ENCODE measurements at places on chromosomes 6 and 20.
A peak's percentile ranks its signal among the peaks of the same experiment; 100 is the strongest.

DNA sequence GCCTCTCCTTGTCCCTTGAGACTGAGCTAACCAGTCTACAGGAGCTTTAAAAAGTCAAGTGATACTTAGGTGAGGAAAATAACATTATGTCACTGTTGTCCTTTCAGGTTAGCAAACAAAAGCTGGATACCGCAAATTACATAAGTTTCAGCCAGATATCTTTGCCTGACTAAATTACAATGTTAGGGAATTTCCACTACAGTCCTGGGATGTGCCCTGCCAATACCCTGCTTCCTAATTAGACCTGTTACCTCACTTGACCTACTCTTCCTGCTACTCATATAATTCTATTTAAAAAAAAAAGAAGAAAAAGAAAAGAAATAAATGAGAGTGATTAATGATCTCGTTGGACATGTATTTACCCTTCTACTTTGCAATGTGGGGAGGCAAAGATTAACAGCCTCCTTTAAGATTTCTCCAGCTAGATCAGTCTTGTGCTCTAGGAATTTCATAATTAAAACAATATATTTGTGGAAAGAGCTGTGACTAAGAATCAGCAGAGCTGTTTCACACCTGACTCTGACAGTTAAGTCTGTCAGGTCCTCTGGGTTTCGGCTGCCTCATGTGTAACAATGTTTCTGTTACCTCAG, 318.9 kb downstream of the HDGFL1 start:
- no peak for DNase-seq
- H3K27ac ChIP-seq = no peak overlapping the region
- no peaks in the 10 kb centered on the region for H3K4me1 ChIP-seq
- H3K36me3 ChIP-seq = no peaks in the 10 kb centered on the region
- no peak overlapping the region for H3K4me3 ChIP-seq
- no peaks in the 10 kb centered on the region for H3K27me3 ChIP-seq

DNA sequence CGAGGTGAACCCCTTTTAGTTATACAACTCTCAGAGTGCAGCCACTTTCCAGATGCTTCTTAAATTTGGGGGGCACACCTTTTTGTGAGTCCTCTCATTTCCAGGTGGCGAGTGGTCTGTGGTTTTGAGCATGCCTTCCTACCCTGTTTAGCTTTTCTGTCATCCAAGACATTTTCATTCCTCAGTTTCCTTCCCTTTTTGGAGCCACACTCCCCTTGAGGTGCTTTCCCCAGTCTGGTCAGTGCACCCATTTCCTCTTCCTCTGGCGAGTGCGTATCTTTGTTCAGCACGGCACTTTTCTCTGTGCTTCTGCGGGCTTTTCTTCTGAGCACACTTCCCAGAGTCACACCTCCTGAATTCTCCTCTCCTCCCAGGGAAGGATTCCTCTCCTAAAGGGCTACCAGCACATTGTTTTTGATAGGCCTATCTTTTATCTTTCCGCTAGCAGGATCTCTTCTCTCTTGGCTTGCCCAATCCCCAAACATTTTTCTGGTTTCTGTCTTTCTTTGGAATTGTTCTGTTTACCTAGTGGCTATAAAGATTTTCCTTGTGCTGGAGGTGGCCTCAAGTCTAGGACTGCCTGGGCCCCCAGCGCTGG, 1.4 kb downstream of the PHF20 start:
- H3K27ac ChIP-seq = peak overlapping the region; percentile 99
- DNase-seq = peak; percentile 76
- H3K4me1 ChIP-seq = peaks cover 74% of the 10 kb centered on the region
- peak overlapping the region; percentile 92 for H3K4me3 ChIP-seq

DNA sequence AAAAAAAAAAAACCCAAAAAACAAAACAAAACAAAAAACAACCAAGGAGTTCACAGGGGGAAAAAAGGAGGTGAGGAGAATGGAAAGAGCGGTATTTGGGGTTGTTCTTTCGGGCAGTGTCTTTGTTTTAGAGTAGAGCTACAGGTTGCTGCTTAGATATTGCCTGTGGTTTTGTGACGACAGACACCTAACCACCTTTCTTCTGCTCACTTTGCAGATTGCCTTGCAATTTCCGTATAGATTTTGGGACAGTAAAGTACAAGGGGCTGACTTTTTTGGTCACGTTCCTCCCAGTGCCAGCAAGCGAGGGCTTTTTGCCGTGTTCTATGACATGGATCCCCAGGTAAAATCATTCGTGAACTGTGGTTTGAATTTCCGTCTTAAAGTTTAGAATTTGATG, 50.9 kb downstream of the DEK start:
- no peak overlapping the region for H3K4me3 ChIP-seq
- H3K4me1 ChIP-seq = peaks cover 36% of the 10 kb centered on the region
- H3K36me3 ChIP-seq = peaks cover 22% of the 10 kb centered on the region
- no peak overlapping the region for H3K27ac ChIP-seq
- no peak for DNase-seq

- H3K4me1 ChIP-seq = no peaks in the 10 kb centered on the region
- no peak for DNase-seq
- no peak overlapping the region for H3K4me3 ChIP-seq
Measured at GRCh38 chr20:36784900-36785299, 11.3 kb upstream of the DSN1 start.

DNA sequence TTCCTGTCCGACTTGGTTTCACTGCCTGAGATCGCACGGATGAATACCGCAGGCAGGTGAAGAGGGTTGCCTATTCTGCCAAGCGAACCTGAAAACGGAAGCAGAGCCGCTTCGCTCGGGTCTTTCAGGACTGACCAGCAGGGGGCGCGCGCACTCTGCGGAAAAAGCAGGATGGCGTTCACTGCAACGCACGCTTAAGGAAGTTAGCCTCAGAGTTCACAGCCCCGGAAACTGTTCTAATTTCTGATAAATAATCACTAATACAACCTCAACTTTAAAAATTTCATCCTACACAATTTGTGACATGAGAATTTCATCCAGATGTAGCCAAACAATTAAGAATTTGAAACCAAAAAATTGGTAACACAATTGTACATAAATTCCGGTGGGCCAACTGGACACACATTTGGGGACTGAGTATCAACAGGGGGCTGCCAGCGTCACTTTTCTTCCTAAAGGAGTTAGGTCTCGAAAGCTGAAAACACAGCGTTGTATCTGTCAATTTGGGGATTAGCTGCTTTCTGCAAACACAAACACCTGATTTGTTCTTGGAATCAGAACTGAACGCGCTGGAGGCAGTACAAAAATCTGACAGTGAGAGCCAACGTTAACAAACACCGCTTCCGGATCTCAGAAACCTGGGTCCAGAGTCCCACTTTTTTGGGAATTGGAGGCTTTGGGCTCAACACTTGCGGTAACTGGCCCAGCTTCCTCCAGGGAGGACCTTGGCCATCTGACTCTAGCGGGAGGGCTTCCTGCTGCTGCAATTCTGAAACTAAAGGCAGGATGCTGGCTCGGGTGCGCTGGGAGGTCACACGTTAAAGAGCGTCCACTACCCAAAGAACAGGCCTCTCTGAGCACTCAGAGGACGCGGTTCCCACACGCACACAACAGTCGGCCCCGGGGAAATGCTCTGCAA, 8.8 kb downstream of the PXDC1 start:
- no peaks in the 10 kb centered on the region for H3K36me3 ChIP-seq
- peaks cover 31% of the 10 kb centered on the region for H3K4me1 ChIP-seq
- DNase-seq = peak; percentile 79
- H3K27ac ChIP-seq = peak overlapping the region; percentile 85
- H3K4me3 ChIP-seq = peak overlapping the region; percentile 66
- no peaks in the 10 kb centered on the region for H3K27me3 ChIP-seq

Data from naive B cell (primary cell).